ENCODE measurements at places on chromosomes 5 and 9. TPM values are rescaled to one million over a fixed set of nuclear protein-coding genes. Genes with fewer than 3 reads are reported as not detected.

Gene ARSB
- total RNA-seq, result 20.4 TPM

Gene FGFR4
- 1.2 TPM for total RNA-seq

Gene AP3S1
- 150 TPM for total RNA-seq

DNA sequence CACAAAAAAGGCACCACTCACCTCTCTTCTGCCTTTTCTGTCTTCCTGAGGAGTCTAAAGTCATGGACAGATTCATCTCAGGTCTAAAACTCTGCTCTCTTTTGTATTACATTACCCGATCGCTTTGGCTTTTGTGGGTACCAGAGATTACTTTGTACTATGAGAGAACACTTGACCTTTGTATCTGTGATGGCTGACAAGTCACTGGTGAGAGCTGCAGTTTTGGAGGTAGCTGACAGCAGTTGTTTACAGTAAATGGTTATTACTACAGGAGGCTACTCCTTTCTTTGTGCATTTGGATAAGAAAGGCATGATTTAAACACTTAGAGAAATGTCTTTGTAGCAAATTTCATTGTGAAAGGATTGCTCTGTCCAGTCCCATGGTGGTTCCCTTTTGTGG, 307.3 kb downstream of the FBXL17 start:
- no peak for DNase-seq

DNA sequence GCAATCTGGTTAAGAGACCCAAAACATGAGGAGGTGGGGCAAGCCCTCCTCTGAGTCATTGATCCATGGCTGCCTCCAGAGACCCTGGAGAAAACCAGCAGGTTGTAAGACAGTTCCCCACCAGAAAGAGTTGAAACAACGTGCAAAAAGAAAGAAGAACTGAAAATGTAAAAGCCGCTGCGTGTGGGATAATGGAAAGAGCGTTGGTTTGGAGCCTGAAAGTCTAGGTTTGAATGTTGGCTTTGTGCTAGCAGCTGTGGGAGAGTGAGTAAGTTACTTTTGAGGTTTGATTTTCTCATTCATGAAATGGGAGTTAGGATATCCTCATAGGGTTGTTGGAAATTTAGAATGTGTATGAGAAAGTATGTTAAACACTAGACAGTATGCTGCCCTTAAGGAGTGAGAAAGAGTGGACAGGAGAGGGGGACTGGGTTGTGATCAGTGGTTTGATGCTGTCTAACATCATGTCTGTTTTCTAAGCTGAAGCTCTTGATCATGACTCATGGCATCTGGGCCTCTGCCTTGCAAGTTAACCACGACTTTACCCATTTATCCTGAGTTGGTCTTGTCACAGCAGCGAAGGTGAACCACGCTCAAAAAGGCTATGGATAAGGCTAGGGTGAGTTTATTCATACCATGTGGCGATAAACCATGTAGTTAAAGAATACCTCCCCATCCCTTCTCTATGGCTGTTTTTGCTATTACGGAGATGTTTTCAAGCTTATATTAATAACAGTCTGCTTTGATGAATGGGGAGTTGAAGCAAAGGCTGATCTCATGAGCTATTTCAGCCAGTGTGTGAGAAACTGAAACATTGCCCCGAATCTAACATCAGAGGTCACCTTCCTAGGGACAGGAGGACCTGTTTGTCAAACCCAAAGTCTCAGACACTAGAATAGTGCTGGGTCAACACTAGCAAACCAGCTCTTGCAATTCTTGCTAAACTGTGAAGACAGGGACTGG, 41.3 kb downstream of the ZNF366 start:
- no peak for DNase-seq

DNA sequence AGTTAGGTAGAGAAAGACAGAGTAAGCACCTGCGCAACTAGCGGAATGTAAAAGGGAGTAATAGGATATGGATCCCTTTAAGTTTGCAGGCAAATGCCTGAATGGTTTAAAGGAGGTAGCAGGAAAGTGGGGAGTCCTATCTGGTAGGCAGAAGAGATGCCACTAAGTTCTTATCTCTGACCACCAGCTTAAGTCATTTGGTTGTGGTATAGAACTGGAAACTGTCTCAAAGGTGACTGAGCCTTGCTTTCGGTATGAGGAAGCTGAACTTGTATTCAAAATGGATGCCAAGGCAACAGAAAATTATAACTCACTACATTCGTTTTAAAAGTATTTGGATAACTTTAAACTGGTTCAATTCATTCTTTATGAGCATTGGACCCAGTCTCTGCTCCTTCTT, 475.6 kb downstream of the DMRTA1 start:
- DNase-seq, result no peak

DNA sequence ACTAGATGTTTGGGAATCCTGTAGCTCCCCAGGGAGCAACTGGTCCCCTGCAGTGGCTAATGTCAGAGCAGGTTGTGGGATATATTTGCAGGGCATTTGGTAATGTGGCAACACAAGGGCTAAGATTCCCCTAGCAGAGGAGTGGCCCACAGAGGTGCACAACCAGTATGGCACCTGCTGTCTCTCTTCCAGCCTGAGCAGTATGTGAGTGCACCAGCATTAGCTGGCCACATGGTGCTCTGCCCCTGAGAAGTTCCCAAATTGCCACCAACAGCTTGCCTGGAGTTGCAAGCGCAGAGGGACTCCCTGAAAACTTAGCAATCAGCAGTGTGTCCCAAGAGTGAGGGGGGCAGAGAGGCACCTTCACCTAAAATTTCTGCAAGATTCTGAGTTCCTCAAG, 53.2 kb upstream of the SNCAIP start:
- DNase-seq, result no peak

DNA sequence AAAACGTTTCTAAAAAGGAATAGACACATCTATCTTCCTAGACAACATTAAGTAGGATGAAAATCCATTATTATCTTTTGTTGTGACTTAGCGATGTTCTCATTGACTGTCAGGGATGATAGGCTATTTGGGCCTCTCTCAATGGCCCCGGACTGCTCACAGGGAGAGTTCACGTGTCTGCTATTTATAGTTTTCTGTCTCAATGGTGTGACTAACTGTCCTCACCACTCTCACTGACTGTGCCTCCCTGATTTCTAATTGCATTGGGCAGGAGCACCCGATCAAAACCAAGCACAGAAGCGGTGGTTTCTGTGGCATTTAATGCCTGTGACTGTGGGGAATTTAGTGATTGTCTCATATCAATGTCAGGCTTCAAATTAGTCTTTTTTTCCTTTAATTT, 286.7 kb upstream of the KLF9 start:
- DNase-seq, result no peak

DNA sequence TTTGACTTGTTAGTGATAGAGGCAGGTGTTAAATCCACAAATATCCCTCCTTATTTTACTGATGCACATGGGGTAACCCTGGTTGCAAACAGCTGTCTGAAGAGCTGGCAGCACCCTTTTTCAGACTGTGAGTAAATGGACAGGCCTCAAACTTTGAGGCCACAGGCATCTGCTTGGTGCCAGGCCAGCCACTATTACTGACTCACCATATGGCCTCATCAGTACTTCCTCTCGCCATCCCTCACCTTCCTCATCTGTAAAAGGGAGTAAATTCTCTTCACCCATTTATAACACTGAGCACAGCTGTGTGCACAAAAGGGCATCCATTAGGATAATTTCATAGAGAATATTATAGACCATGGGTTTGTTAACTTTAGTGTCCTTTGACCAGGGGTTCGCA, 11.9 kb upstream of the TNIP1 start:
- DNase-seq, result no peak
